Tibial nerve (tissue), 4 donors: ENCODE measurements at places on chromosomes 5 and 9. TPM values are rescaled to one million over a fixed set of nuclear protein-coding genes. Genes with fewer than 3 reads are reported as not detected.

GRCh38 chr5:9437741-9438240 lies 108.1 kb downstream of the SEMA5A start:
- DNase-seq = no peak

GRCh38 chr5:15995341-15996052 lies 184.1 kb downstream of the MARCHF11 start:
- no peak for DNase-seq

DNA sequence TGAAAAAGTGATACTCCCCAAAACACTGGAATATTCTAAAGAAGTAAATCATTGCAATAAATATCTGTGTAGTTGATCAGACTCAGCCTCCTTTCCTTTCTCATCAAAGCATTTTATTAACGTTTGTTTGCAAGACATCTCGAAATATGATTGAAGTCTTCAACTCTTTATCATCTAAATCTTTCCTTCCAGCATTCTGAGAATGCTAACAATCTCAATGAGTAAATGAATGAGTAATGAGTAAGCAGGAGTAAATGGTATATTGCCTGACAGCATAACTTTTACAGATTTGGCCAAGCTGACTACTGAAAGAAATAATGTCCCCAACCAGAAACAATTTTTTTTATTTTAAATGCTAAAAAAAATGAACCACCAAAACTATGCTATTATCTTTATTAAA lies 157.1 kb downstream of the SLCO4C1 start:
- DNase-seq = no peak

DNA sequence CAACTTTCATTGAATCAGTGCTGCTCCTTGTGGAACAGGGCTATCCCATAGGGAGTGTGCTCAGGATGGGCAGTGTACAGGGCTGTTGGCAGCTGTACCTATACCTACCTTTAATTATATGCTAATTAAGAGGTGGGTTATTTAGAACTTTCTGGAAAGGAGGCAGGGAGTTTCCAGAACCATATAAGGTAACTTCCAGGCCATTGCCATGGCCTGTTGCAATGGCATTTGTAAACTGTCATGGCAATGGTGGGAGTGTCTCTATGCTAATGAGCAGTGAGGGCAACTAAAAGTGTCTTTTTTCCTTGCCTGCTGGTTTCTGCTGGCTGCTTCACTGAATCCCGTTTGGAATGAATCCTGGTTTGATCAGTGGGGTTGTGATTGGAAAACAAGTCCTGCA lies 2.3 kb upstream of the ARHGAP26 start:
- no peak for DNase-seq

- no peak for DNase-seq
Observed at GRCh38 chr5:126513302-126513701, 81.7 kb downstream of the ALDH7A1 start.

The KCNV2 gene
- total RNA-seq = not detected

The LCN15 gene
- total RNA-seq = not detected

DNA sequence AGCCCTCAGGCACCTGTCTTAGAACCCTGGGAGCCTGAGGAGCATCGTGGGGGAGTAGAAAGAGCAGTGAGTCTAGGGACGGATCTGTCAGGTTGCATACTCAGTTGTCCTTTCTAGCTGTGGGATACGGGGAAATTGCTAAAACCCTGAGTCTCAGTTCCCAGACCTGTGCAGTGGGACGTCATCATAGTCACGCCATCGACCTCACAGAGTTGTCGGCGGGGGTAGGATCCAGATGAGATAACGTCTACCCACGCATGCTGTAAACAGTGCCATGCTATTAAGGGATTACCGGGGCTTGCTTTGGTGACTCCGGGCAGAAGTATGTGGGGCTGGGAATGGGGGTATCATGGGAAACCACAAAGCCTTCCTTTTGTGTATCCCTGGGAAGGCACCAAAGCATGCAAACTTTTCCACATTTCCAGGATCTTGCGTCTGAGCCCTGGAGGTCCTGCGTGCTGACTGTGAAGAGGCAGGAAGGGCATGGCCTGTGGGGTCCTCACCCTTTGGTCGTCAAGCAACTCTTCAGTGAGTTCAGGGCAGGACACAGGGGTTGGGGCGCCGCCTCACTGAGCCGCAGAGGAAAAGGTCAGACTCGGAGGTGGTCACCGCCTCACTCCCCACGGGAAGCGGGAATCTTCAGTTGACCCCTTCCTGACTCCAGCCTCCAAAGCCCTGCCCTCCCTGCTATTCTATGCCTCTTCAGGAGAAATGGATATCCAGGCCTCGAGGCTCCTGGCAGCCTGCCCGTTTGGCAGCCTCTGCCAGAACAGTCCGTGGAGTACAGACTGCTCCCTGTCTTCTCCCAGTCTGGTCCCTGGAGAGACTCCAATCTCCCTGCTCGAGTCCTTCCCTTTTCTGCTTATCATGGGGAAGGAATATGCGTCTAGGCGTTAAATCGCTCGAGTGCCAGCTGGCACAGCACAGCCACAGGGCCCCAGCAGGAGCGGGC lies 186.8 kb upstream of the KLF9 start:
- DNase-seq = peak; percentile 93

GRCh38 chr5:114101153-114101552 lies 260.7 kb upstream of the KCNN2 start:
- DNase-seq = no peak

GRCh38 chr5:151068433-151069197 lies 12.2 kb downstream of the TNIP1 start:
- DNase-seq = no peak

The ANKRD18A gene
- 1.4 TPM for total RNA-seq

The TMC1 gene
- 2.3 TPM for total RNA-seq
